ENCODE measurements at places on chromosomes 5 and 9. TPM values are rescaled to one million over a fixed set of nuclear protein-coding genes. Genes with fewer than 3 reads are reported as not detected.

ANKDD1B gene
- 3.6 TPM for total RNA-seq

GRIA1 gene
- total RNA-seq = 1.4 TPM

THG1L gene
- total RNA-seq = 5.8 TPM

CCL19 gene
- 1.3 TPM for total RNA-seq

INSYN2B gene
- total RNA-seq = 0.27 TPM

ADAMTS6 gene
- total RNA-seq = 3.8 TPM

NME5 gene
- total RNA-seq = 3.7 TPM

PFN3 gene
- total RNA-seq = not detected

SPINK4 gene
- not detected for total RNA-seq

CDC14B gene
- 45.1 TPM for total RNA-seq

OMD gene
- 35.7 TPM for total RNA-seq

ECSCR gene
- 32.3 TPM for total RNA-seq

ZNF474 gene
- total RNA-seq = 0.80 TPM

ENTREP1 gene
- 2.9 TPM for total RNA-seq

PCDHA4 gene
- 0.85 TPM for total RNA-seq

SYNPO gene
- 179 TPM for total RNA-seq

GRM6 gene
- not detected for total RNA-seq

SMIM32 gene
- not detected for total RNA-seq

RLN2 gene
- not detected for total RNA-seq

PCDHGB1 gene
- total RNA-seq = 7.8 TPM

JAKMIP2 gene
- 14.6 TPM for total RNA-seq

NDUFA8 gene
- 31.9 TPM for total RNA-seq

KLHL3 gene
- 32.8 TPM for total RNA-seq

TTC39B gene
- total RNA-seq = 17.7 TPM
